ENCODE measurements at places on chromosomes 16 and 17.

GRCh38 chr16:67598527-67598926 is 36.2 kb downstream of the CTCF start:
- DNase-seq, result no peak

GRCh38 chr17:39104046-39104445 is 47.4 kb downstream of the PLXDC1 start:
- DNase-seq, result no peak

- no peak for DNase-seq
These were observed 6.4 kb downstream of the DOC2A start for GRCh38 chr16:30004424-30004776.

- DNase-seq, result peak; percentile 95
These were observed 6.1 kb downstream of the GJD3 start for GRCh38 chr17:40358323-40359038.

- no peak for DNase-seq
These were observed 297.4 kb downstream of the CNTNAP4 start for GRCh38 chr16:76574651-76575050.

DNA sequence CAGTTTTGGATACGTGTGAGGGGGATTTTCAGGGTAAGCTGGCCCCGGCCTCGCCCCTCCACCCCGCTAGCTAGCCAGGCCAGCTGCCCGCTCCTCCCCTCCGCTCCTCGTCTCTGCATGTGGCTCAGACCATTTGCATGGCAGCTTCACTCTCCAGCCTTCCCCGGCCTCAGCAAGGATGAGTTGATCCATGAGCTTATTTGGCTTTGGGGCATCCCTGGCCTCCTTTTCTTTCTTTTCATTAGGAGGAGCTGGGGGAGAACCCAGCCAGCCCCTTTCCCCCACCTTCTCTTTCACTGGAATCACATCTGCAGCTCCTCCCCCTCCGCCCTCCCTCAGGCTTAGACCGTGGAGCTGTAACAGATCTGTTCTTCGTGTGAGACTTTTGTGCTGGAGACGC is 30.7 kb downstream of the ELAC2 start:
- DNase-seq, result no peak

DNA sequence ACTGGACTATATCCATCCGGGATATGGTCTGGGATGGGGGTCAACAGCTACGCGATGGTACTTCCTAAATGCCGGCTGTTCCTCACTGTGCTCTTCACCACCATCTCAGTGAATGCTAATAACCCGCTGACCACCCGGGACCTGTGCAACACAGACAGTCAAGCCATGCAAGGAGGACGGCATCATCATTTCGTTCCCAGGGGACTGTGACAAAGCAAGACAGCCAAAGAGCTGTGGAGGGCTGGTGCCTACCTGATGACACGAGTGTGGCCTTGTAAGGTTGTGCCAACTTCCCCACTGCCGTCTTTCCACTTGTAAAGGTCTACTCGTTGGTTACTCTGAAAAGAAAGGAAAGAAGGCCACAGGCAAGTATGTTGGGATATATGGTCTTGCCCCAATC is 33.7 kb downstream of the WDR59 start:
- DNase-seq, result no peak

GRCh38 chr17:79617304-79617703 is 6.5 kb upstream of the RBFOX3 start:
- DNase-seq, result no peak

GRCh38 chr16:85819245-85819644 is 19.8 kb downstream of the COX4I1 start:
- DNase-seq, result peak; percentile 91

DNA sequence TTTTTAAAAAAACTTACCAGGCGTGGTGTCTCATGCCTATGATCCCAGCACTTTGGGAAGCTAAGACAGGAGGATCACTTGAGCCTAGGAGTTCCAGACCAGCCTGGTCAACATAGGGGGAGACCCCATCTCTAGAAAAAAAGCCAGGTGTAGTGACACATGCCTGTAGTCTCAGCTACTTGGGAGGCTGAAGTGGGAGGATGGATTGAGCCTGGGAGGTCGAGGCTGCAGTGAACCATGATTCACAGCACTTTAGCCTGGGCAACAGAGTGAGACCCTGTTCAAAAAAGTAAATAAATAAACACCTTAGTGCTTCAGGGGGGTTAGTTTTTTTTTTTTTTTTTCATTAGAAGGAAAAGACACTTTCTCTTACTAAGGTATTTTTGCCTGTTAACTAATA is 58.9 kb upstream of the LRRC37A3 start:
- no peak for DNase-seq

DNA sequence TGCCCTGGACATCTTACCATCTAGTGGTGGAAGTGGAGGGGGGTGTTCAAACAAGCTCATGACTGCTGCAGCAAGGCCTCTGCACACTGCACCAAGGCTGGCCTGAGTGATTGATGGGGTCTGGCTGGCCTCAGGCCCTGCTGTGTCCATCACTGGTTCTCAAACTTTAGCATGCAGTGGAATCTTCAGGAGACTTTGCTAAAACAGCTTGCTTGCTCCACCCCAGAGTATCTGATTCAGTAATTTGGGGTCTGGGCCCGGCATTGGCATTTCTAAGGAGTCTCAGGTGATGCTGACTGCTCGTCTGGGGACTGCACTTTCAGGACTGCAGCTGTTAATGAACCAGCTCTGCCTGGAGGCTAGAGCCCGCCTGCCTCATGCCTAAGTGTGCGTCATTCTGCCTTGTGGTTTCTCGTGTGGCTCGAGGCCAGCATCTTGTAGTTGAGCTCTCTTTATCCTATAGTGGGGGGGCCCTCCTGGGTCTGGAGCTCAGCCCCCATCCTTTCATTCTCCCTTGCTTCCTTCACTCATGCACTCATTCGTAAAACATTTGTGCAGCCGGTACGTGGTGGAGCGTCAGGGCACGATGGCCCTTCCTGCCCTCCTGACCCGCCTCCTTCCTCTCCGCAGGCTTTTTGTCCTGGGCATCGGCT is 4.1 kb downstream of the MGAT5B start:
- peak; percentile 20 for DNase-seq

DNA sequence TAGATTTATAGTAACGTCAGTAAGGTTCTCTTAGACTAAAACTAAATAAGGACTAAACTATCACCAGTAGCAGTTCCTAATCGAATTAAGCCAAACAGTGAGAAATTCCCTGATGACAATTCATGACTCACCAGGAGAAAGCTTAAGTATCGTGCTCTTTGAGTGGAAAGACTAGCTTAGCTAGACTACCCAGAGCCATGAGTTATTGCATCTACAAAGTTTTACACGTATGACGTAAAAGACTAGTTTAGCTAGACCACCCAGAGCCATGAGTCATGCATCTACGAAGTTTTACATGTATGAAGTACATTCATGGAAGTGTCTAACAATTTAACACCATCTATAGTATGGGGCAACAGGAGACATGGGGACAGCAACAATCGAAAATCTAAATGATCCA is 36.6 kb downstream of the UBE2G1 start:
- DNase-seq, result peak; percentile 71

- peak; percentile 93 for DNase-seq
These were observed 4.4 kb downstream of the SNAI3 start for GRCh38 chr16:88681709-88682451.

GRCh38 chr16:7088711-7089110 is 243.9 kb upstream of the RBFOX1 start:
- DNase-seq, result no peak

- no peak for DNase-seq
These were observed 841 bp upstream of the GPT2 start for GRCh38 chr16:46883353-46883689.

GRCh38 chr17:7989781-7990655 is 12.4 kb upstream of the GUCY2D start:
- DNase-seq, result peak; percentile 87

DNA sequence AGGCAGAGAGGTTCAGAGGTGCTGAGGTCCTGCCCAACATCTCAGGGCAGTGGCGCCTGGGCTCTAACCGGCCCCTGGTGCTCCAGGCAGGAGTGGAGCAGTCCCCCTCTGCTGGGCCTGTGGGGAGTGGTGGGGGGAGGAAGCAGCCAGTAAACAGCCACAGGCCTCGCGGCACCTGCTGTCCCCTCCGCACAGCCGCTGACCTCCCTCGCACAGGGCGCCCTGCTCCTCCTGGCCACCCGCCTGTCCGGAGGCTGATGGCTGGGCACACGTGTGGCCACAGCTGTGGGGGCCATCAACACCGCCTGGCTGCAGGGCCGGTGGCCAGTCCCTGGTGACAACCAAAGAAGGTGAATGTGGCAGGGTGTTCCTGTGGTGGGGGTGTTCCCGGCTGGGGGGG is 36.8 kb upstream of the PABPN1L start:
- no peak for DNase-seq

- no peak for DNase-seq
These were observed 59.8 kb downstream of the DNAH17 start for GRCh38 chr17:78517421-78517820.

- DNase-seq, result no peak
These were observed 260.7 kb downstream of the MAF start for GRCh38 chr16:79339863-79340262.

GRCh38 chr16:1865902-1866690 is 5.9 kb downstream of the MEIOB start:
- no peak for DNase-seq

DNA sequence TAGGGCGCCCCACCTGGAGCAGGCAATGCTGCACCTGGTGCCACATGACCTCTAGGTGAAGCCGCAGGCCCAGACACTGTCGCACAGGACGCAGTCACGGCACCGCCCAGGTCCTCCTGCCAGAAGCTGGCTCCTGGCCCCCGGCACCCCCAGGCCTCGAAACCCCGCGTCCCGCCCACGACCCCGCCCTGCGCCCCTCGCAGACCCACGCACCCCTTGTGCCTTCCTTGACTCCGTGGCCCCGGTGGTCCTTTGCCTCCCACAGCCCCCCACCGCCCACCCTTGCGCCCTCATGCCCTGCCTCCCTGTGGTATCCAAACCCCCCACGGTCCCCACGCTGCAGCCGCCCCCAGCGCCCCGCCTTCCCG is 6.3 kb upstream of the C1QTNF8 start:
- DNase-seq, result no peak

GRCh38 chr17:63911657-63912100 is 621 bp upstream of the CSHL1 start:
- DNase-seq, result peak; percentile 60

GRCh38 chr17:78753316-78754250 is 28.5 kb downstream of the CYTH1 start:
- DNase-seq, result peak; percentile 38

- DNase-seq, result no peak
These were observed 354.4 kb downstream of the SNX29 start for GRCh38 chr16:12330946-12331345.

DNA sequence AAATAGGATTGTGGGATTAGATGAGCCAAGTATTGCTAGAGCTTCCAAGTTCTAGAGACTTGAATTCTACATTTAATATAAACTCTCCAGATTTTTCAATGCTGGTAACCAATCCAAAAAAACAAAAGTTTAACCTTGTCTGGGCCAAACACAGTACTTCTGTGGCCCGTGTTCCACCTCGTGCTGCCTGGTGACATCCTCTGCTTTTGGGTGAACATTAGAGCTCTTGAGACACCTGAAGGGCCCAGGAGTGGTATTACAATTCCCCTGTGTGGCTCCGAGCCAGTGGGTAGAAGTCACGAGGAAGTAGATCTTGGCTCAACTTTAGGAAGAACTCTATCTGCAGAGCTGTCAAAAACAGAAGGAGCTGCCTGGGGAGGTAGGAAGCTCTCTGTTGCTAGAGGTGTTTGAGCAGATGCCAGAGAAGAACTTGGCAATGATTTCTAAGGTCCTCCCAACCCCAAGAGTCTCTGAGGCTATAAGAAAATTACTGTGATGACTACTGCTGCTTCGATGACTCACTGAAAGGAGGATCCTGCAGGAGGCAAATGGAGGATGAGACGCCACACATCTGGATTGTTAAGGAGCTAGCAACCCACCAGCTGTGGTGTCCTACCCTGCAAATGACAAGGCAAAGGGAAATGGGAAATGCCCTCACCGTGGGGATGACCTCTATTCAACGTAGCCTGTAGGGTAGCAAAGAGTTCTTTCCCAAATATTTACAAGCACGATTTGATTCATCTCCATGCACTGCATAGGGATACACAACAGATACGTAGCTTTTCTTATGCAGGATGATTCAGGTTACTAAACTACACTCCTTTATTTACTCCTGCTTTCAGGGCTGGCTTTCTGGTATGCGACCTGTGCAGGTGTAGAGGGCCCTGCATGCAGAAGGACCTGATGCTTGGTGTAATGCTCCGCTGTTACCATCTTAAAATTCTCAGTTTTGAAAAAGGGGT is 45.8 kb upstream of the GAS7 start:
- DNase-seq, result peak; percentile 58

DNA sequence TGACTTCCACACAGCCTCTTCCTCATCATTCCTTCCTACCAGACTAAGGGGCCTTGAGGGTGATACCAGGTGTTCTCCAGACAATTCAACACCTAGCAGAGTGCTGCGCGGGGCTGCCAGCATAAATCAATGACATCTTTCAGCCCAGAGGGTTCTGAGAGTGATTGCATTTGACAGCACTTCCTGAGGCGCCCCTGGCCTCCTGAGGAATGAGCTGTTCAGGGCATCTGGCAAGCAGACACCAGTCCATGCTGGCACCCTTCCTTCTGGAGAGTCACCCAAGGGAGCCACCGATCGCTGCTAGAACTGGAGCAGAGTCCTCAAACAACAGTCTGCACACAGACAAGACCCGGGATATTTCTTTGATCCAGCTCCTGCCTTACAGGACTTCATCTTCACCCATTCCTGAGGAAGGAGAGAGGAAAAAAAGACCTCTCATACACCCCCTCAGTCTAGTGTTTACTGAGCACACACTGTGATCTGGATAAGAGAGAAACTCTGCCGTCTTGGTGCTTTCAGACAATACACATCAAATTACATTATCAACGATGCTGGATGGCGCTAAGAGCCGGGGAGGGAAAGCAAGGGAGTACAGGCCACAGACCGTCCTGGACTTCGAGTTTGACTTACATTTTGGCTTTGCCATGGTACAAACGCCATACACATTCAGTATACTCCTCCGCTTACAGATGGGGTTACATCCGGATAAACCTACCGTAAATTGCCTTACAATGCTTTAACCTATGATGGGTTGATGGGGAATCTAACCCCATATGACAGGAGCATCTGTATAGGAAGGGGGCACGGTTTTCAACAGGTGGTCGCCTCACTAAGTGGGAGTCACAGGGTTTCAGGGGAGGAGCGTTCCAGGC is 23.0 kb downstream of the NPTX1 start:
- no peak for DNase-seq
